SK-MEL-5 (cell line): ENCODE measurements at places on chromosomes 13 and 19.

GRCh38 chr13:60019119-60019993 is 144.4 kb downstream of the DIAPH3 start:
- no peak for DNase-seq

- no peak for DNase-seq
These were observed 47.5 kb upstream of the LSM14A start for GRCh38 chr19:34124828-34125227.

GRCh38 chr19:10207026-10207425 is 12.3 kb upstream of the DNMT1 start:
- DNase-seq, result no peak

GRCh38 chr19:18629166-18630088 is 7.4 kb upstream of the KLHL26 start:
- DNase-seq, result no peak

GRCh38 chr19:46746281-46747057 is at the start of gene STRN4:
Gene STRN4, minus strand, starts transcription at chr19:46746450. Its CDS starts 20 bp downstream, at chr19:46746430.
- DNase-seq, result peak; percentile 41

DNA sequence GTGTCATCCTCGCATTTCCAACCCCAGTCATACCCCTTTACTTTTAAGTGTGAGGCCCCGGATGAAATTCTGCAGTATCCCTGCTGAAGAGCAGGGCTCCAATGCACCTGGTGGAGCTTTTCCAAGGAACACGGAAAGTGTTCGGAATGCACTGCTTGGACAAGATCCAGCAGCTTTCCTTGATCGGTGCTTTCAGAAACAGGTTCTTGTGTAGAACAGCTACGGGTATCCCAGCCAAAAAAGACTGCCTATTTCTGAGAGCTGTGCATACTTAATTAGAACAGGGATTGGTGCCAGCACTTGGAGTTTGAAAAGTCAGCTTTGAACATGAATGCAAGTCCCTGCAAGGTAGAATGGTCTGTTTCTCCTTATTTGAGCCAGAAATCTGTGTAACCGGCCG is 87.2 kb upstream of the C1QTNF9B start:
- no peak for DNase-seq

DNA sequence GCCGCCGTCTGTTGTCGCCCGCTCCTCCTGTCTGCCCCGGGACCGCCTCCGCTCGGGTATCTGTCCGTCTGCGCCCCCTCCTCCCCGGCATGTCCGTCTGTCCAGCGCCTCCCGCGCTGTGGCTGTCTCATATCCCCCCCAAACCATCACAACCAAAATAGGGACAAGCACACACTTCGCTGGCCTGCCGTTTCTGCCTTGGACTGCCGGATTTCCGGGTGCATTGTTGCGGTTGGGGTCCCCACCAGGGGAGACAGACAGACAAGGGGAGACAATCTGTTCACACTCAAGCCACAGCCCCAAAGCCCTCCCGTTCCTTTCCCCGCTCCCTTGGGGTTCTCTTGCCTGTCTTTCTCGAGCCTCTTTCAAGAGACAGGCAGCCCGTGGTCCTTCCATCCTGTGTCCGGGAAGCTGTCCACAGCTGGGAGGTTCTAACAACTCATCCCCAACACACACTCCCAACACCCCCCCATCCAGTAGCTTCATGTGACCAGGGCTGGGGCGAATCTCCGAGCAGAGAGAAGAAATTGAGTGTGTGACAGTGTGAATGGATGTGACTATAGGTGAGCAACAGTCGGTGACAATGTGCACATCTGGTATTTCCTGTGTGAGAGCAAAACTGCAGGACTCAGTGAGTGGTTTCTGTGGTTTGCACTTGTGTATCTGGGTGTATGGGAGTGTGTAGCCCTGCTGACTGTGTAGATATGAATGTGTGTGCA is 16.5 kb upstream of the FOSB start:
- DNase-seq, result peak; percentile 9

- DNase-seq, result no peak
These were observed 44.4 kb upstream of the USE1 start for GRCh38 chr19:17170538-17171297.

GRCh38 chr19:56837004-56837403 is 3.5 kb downstream of the PEG3 start:
- DNase-seq, result no peak

- no peak for DNase-seq
These were observed 363.3 kb downstream of the LIG4 start for GRCh38 chr13:107852072-107852471.

DNA sequence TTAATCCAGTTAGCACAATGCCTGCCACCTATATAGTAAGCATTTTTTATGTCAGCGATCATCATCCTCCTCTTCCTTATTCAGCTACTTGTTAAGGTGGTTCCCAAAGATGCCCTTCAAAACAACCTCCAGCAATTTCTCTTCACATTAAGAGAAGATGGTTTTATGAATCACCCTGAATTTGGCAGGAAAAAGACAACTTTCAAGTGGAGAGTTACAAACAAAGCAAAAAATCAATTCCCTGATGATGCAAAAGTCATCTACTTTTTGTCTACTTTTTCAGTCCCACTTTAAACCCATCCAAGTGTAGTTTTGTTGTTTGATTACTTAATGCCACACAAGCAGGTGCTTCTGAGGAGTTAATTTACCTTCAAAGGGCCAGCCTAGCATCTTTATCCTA is 139.1 kb upstream of the SERP2 start:
- no peak for DNase-seq

DNA sequence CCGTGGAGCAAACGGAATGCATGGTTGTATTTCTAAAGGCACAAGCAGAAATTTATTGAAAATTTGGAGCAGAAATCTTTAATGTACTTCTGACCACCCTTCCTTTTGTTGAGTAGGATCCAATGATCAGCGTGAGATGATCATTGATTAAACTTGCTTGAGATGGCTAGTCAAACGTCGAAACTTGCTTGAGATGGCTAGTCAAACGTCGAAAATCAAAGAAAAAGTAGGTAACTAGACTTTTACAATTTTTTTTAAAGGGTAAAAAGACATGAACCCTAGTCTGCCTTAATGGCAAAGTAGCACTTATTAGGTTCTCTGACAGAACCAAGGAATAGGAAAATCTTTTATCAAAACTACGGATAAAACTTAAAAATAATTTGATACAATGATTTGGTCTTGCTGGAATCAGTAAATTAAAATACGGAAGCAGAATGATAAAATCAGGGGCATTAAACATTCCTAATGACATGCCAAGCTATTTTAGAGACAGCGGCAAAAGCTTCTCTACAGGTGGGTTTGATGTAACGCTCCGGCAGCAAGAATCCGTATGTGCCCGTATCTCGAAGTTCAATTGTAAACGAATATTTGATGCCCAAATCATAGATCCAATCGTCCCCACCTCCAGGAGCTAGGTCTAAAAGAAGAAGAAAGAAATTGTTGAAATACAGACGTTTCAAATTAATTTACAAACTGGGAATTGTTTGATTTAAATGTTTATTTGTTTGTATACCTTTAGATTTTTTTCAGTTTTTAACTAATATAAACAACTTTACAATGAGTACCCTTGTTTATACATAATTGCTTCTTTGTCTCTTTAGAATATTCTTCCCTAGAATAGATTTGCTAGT is 841 bp upstream of the ZC3H13 start:
- no peak for DNase-seq

DNA sequence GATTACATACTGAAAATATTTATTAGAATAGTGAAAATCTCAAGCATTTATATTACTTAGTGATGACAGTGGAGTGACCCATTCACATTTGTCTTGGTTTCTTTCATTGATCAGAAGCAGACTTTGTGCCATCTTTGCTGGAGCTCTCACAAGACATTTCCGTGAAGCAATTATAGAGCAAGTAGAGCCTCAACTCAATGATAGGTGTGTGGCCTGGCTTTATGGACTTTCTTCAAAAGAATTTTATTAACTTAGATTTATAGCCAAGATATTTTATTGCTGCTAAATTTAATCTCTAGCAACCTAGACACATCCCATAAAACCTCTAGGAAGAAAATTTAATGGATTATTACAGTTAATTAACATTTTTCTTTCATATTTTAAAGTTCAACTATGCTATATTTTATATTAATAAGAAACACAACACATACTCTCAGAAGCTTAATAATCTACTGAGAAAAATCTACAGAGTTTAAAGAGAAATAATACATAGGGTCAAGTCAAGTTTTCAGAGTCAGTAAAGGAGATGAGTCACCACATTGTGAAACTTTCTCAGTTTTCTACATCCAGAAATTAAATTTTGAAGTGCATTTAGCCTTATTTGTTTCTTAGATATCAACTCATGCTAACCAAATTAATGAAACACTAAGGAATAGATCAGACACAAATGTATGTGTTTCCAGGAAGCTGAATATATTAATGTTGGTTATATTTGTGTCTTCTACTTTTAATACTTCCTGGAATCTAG is 160.5 kb downstream of the LACC1 start:
- no peak for DNase-seq

GRCh38 chr19:3398114-3398899 is 31.9 kb downstream of the NFIC start:
- no peak for DNase-seq

GRCh38 chr19:9953802-9954542 is 17.7 kb upstream of the OLFM2 start:
- DNase-seq, result no peak

DNA sequence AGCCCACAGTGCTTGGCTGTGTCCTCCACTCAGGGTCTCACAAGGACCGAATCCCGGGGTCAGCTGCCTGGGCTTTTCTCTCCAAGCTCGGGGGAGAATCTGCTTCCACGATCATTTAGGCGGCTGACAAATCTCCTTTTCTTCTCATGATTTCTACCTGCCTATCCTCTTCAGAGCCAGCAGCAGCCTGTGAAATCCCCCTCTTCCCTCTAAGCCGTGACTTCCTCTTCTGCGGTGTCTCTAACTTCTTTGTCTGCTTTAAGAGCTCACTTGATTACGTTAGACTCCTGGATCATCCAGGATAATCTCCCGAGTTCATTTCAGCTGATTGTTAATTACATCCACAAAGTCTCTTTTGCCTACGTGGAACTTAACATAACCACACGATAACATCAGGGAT is 22.5 kb upstream of the ZNF845 start:
- no peak for DNase-seq
